NCI-H187 treated with DMSO at 0.1 percent for 48 hours (cell line): ENCODE measurements at places on chromosomes 1 and 21.

GRCh38 chr1:72003092-72003491, 279.2 kb downstream of the NEGR1 start:
- DNase-seq: no peak

DNA sequence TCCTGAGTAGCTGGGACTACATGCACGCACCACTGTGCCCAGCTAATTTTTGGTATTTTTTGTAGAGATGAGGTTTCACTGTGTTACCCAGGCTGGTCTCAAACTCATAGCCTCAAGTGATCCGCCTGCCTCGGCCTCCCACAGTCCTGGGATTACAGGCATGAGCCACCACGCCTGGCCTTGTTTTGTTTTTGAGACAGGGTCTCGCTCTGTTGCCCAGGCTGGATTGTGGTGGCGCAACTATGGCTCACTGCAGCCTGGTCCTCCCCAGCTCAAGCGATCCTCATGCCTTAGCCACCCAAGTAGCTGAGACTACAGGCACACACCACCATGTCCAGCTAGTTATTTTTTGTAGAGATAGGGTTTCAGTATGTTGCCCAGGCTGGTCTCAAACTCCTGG, 26.0 kb downstream of the PARK7 start:
- no peak for DNase-seq

GRCh38 chr1:166490437-166490991, 323.7 kb upstream of the FAM78B start:
- no peak for DNase-seq

- DNase-seq: no peak
These were observed 143.7 kb downstream of the PCNX2 start for GRCh38 chr1:233151861-233152260.

GRCh38 chr1:18642278-18643095, 11.8 kb downstream of the PAX7 start:
- no peak for DNase-seq

GRCh38 chr21:40752125-40752524, 94.8 kb downstream of the DSCAM start:
- no peak for DNase-seq

GRCh38 chr1:68620571-68620970, 123.7 kb upstream of the DEPDC1 start:
- no peak for DNase-seq

GRCh38 chr21:34362670-34363069, 1.1 kb upstream of the KCNE2 start:
- DNase-seq: no peak

GRCh38 chr21:25895565-25896205, 160.9 kb downstream of the GABPA start:
- DNase-seq: no peak

DNA sequence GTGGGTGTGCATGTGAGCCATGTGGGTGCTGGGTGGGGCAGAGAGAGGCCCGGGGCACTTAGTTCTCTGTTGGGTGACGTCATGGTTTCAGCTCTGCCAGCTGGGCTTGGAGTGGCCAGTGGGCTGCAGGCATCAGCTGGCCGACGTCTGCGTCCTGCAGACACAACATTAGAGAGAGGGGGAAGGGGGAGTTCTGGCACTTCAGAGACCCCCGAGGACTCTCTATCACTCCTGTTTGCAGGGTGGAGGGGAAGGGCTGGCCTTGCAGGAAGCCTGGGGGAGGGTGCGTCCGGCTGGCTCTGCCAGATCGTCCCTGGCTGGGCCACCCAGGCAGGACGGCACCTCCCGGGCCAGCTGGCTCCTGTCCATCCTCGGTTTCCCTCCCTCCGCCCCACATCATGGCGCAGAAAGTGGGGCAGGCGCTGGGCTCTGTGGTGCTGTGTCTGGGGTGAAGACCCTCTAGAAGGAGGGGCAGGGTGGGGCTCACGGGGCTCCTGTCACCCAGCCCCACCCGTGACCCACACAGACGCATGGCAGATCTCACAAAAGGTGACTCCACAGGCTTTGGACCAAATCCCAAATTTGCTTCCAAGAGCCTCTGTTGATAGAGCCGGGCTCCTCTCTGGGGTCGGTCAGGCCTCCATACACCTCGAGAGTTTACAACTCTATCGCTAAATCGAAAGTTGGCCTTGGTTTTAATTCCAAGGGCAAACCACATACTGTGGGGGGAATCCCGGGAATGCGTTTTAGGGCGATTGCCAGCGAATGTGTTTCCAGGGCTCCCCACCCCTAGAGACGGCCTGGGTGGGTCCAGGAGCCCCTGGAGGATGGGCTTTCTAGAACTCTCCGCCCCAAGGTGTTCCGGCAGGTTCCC, 73.4 kb upstream of the TTC34 start:
- DNase-seq: no peak

DNA sequence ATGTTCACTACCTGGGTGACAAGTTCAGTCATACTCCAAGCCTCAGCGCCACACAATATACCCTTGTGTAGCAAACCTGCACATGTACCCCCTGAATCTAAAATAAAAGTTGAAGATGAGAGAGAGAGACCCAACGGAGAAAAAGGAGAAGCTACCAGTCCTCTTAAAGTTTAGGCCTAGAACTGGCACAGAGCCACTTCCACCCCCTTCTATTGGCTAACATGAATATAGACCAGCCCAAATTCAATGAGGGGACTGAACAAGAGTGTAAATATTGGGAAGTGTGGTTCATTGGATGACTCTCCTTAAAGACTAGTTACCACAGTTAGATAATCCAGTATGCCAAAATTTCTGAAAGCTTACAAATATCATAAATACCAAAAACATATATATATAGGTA, 139.9 kb upstream of the ATP1B1 start:
- no peak for DNase-seq

GRCh38 chr1:114750780-114751179, 7.0 kb downstream of the CSDE1 start:
- DNase-seq: no peak

DNA sequence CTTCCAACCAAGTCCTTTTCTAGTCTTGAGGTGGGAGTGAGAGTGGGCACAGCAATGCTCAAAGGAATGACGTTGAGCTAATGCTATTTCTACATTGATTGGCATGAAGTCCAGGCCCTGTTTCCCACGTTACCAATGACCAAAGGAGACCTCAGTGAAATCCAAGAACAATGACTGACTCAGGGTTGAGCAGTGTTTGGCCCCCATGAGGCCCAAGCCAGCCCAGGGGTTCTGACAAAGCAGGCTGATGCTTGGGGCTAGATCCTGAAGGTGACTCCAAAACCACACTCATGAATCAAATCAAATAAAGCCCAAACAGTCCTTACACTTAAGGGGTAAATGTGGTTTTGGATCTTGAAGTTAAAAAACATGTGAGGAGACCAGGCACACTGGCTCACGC, 278.5 kb upstream of the GJB5 start:
- no peak for DNase-seq

DNA sequence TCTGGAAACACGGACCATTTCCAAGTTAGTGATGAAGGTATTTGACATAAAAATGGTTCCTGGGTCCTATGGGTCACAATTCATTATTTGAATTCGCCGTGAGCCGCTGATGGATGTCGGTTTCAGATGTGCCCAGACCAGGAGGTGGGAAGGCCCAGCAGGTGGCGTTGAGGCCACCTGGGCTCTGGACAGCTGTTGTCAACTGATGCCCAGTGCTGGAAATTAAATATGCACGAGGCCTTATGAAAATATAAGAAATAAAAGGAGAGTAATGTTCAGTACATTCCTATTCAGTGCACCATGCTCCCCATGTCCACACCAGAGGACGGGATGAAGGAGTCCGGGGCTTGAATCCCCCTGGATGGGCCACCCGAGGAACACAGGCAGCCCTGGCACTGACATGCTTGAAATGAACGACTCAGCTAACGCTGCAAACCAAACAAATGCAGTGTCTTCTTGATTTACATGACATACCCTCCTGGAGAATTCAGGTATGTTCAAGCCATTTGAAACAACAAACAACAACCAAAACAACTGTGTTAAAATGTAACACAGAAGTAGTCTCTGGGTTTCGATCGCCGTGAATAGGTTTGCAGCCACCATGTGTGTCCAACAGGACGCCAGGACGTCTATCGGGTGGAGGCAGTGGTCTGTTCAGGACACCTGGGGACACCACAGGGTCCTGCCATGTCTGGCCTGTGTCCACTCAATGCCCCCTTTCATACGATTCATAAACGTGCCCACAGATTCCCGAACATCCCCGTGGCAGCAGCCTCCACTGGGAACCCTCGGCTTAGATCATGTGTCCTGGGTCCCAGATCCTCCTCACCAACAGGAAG, 6.1 kb downstream of the TFF3 start:
- DNase-seq: no peak

DNA sequence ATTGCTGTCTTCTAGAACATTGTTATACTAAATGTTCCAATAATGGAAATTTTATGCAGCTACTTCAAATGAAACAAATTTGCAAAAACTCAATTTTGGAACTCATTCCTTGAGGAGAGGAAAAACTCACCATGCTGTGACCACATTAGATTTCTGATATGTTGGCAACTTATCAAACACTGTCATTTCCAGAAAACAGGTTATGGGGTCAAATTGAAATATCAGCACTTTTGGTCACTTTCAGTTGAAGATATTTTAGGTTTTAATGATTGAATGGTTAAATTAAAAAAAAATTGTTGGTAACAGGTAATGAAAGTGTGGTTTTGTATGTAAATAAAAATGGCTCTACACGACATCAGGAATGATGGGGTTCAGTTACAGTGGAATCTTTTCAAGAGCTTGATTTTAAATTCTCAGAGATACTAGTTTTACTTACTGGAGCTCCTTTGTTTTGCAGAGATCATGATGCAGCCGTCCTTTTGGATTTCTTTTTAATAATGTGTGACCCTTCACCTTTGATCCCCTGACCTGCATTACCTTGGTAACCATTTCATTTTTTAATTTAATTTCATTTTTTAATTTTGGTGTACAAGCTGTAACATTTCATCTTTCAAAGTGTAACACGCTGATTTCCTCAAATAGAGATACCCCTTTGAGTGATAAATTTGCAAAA, 86.2 kb downstream of the CAMTA1 start:
- DNase-seq: no peak

DNA sequence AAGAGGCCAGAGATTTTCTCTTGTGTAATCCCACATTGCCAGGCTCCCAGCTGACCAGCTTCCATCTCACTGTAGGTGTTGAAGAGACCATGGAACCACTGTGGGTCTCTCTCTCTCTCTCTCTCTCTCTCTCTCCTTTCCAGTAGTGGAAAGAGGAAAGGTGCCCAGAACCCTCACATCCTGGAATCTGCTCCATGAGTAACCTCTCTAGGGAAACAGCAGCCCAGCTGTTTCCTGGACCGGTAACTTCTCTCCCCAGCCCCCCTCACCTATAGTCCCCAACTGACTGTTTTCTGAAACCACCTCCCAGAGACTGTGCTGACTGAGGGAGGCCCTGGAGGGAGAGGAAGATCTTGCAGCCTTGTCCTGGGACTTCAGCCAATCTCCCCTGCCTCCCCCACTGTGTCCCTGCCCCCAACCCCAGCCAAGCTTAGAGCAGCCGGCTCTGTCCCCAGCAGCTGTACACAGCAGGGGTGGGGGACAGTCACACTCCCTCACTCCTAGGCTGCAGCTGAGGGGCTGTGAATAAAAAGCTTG, 20.6 kb upstream of the SLC45A3 start:
- DNase-seq: no peak

DNA sequence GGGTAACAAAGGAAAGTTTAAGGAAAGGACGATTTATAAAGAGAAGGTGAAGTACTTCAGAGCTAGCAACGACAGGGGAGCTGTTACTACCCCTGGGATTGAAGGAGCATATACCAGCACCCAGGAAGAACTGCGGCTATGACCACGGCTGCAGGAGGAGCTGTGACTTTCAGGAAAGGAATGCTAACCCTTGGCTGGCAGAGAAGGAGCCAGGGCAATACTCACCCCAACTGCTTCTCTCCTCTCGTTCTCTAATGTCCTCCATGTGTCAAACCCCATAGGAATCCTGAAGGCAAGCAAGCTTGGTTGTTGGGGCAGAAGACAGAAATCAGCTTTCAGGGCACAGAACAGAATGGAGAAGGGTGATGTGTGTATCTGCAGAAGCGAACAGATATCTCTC, 120.5 kb downstream of the TMEM53 start:
- no peak for DNase-seq

DNA sequence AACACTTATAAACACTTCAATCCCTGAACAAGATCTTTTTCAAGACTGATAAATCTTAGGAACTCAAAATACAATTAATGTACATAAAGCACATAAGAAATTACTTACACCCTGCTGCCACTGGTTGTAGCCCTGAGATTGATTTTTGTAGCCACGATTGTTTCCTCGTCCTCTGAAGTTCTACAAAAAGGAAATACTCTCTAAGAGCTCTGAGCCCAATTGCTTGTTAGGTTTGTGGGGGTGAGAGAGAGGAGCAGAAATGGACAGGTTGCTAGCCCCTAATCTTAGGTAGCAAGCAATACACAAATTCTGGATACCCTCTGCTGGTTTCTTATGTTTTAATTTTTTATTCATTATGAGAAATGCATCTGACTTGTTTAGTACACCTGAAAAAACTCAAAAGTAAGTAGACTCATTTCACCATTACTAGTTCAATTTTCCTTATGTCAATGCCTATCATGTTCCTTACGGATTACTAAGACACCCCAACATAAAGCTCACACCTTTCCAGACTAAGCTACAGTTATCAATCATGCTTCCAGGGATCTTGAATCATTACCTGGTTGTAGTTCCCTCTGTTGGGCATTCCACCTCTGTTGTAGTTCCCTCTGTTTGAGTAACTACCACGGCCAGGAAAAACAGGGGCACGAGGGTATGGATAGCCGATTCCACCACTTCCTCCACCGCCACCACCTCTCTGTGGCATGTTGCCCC, 9.3 kb downstream of the HNRNPU start:
- DNase-seq: no peak

GRCh38 chr1:87937831-87938395, 609.2 kb downstream of the LMO4 start:
- DNase-seq: peak; percentile 24

- DNase-seq: no peak
These were observed 36.0 kb downstream of the C1orf94 start for GRCh38 chr1:34212673-34213072.

GRCh38 chr1:54462597-54463258, 56.5 kb upstream of the SSBP3 start:
- no peak for DNase-seq

DNA sequence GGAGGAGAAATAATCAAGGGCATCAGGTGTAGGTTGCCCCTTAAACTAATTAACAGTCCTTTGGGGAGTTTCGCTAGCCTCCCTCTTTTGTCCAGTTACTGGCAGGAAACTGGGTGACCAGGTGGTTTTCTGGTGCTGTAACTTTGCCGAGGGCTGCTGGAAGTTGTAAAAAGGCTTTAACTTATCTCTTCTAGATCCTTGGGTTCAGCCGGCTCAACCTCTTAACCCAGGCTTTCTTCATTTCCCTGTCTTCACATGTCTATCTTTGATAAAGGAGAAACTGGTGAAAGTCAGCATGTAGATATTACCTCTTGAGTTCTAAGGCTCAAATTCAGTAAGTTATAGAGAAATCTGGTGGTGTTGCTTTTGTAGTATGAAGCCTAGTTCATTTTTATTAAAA, 289.7 kb upstream of the NRIP1 start:
- DNase-seq: no peak

- DNase-seq: no peak
These were observed 3.4 kb downstream of the PRR9 start for GRCh38 chr1:153220606-153221303.
